ENCODE measurements at places on chromosomes 11 and 22. TPM values are rescaled to one million over a fixed set of nuclear protein-coding genes. Genes with fewer than 3 reads are reported as not detected.

The POU2AF2 gene
- not detected for total RNA-seq

The DDI1 gene
- not detected for total RNA-seq

The GAS2 gene
- total RNA-seq = 0.63 TPM

The ALX4 gene
- not detected for total RNA-seq

The SPON1 gene
- total RNA-seq = under 0.01 TPM

The TCIRG1 gene
- total RNA-seq = 65.4 TPM

The VPREB1 gene
- total RNA-seq = not detected

The TMEM191B gene
- total RNA-seq = 0.13 TPM

The OR52E8 gene
- total RNA-seq = not detected

The SOX6 gene
- total RNA-seq = under 0.01 TPM

The TTC12 gene
- 5.5 TPM for total RNA-seq

The OR56A1 gene
- not detected for total RNA-seq

The DHCR7 gene
- 57.5 TPM for total RNA-seq

The CHRM1 gene
- total RNA-seq = not detected

The OR52E6 gene
- not detected for total RNA-seq

The SCGB1D2 gene
- total RNA-seq = not detected

The LIF gene
- 0.25 TPM for total RNA-seq

The TRIM29 gene
- total RNA-seq = not detected

The UBQLNL gene
- total RNA-seq = not detected

The MS4A6E gene
- total RNA-seq = not detected

The OR10A2 gene
- total RNA-seq = not detected
